Right hindlimb (tissue), 1 donor: ENCODE measurements at places on chromosomes 12 and 14.
A peak's percentile ranks its signal among the peaks of the same experiment; 100 is the strongest.

DNA sequence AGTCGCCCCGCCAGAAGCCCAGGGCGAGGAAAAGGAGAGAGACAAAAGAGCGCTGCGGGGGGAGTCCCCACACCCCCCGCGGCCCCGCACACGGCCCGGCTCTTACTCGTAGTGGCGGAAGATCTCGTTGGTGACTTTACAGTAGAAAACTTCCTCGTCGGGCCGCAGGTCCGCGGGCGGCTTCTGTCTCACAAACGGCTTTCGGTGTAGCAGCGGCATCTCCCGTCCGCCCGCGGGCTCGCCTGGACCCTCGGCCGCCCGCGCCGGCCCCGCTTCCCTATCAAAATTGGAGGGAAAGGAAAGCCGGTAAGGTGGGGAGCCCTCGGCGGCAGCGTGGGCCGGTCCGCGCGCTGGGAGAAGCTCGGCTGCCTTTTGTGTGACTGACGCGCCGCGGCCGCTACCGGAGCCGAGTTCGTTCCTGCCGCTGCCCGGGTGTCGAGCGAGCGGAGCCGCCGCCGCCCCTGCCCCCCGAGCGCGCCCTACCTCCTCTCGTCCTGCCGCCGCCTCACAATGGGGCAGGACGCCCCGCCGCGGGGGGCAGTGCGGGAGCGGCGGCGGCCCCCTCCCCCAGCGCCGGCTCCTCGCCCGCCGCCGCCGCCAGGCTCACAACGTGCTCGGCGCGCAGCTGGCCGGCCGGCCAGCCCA is 652 bp downstream of the BAZ1A start:
- DNase-seq, result peak; percentile 71

DNA sequence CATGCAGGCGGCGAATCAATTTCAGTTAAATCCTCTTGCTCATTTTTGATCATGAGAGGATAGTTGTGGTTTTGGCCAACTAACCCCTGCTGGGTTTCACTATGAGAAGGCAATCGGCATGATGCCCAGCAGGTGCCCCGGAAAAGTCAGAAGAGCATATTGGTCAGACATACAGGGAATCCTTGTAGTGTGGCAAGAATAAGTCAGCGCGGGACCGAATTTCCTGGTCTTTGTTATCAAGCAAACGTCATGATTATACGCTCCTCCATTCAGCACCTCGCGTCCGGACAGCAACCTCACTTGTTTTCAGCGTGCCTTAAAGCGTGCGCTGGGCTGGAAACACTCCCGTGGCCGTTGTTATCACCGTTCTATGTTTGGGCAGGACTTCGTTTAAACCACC is 1.8 kb downstream of the TBC1D30 start:
- DNase-seq, result peak; percentile 77

- DNase-seq, result no peak
Measured at GRCh38 chr14:96410119-96410518, 18.2 kb downstream of the AK7 start.

GRCh38 chr14:72558721-72559120 is 335.2 kb downstream of the DPF3 start:
- DNase-seq, result peak; percentile 67

DNA sequence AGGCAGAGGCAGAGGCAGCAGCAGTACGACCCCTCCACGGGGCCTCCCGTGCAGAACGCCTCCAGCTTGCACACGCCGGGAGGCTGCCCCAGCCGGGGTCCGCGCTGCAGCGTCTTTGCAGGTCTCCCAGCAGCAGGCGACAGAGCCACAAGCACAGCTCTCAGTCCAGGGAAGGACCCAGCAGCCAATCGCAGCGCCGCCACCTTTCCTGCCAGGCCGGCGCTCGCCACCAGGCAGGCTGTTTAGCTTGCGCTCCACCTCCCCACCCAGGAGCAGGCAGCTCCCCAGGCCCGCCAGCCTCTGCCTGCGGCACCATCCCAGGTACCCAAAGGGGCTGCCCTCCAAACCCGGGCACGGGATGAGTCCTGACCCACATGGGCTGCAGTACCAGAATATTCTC is 25.2 kb downstream of the DDX51 start:
- no peak for DNase-seq

- DNase-seq, result no peak
Measured at GRCh38 chr12:56411781-56412639, 37.2 kb downstream of the TIMELESS start.

DNA sequence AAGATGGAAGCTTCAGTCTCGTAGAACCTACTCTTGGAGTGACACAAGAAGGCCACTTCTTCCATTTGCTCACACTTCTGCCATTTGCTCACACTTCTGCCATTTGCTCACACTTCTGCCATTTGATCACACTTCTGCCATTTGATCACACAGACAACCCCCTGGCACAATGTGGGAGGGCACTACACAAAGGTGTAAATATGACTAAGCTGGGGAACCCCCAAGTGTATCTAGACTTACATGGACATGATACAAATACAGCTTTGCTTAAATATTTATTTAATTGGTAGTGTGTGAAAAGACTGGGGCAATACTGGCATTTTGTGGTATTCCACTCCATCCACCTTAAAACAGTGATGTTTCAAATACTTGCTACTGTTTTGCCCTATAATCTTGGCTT is 296.2 kb upstream of the PPFIA2 start:
- no peak for DNase-seq

- DNase-seq, result peak; percentile 34
Measured at GRCh38 chr12:102427543-102427941, 52.8 kb downstream of the IGF1 start.

DNA sequence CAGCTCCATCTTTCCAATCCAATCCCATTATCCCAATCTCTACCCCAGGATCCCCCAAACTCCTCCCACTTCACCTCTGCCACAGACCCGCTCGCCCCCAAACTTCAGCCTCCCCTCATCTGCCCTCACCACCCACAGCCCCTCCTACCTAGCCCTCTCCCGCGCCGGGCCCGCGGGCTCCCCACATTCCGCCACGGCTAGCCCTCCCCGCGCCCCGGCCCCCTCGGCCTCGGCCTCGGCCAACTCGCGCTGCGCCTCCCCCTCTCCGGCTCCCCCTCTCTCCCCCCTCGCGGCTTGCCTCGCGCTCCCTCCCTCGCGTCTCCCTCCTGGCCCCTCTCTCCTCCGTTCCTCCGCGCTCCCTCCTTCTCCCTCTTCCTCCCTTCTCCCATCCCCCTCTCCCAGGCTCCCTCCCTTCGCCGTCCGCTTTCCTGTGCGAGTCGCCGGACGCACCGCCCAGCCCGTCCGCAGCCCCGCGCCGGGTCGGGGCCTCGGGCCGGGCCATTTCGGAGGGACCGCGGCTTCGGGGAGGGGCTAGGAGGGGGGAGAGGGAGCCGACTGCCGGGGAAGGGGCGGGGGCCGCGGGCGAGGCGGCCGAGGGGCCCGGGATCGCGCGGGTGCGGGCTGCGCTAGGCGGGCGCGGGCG is at the start of gene ATN1:
TSS of gene ATN1 (plus strand) at position 581 of the 643 bp plus-strand sequence. CDS start 6,043 bp downstream, outside the sequence.
- DNase-seq, result peak; percentile 95

GRCh38 chr12:39329018-39329417 is 113.9 kb downstream of the KIF21A start:
- no peak for DNase-seq

GRCh38 chr14:75333606-75334548 is 55.2 kb downstream of the FOS start:
- DNase-seq, result peak; percentile 61

DNA sequence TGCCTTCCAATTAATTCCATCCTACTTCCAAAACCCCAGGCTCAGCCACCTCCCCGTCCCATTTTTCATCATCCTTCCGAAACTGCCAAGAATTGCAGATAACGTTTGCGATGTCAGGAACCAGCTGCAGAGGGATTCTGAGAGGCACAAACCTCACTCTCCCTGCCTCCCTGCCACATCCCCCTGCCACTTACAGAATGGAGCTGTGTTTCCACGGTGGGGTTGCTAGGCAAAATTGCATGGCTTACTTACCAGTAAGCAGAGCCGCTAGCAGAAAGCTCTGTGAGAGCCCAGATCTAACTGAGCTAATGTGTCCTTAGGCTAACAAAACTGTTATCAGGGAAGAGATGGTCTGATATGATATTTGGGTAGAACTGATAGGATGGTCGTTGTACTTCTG is 127.4 kb downstream of the KCNK10 start:
- no peak for DNase-seq

GRCh38 chr12:14751986-14752385 is 51.3 kb downstream of the WBP11 start:
- DNase-seq, result no peak

GRCh38 chr12:46390881-46391280 is 18.3 kb upstream of the SLC38A2 start:
- DNase-seq, result no peak

- DNase-seq, result no peak
Measured at GRCh38 chr14:67137744-67138371, 51.4 kb upstream of the GARIN2 start.

DNA sequence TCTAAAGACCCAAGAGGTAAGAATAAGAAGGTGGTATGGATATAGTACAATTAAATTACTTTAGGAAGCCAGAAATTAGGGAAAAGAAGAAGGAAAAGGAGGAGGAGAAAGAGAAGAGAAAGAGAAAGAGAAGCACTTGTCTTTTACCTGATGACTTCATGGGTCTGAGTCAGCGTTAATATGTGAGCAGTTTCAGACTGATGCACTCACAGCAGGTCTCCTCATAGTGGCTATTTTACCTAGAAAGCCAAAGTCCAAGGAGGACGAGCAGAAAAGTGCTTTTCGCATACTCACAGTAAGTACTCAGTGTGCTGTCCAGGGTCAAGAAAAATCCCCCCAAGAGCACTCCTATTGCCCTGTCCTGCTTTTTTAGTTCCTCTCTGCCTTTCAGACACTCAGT is 222.1 kb downstream of the C12orf42 start:
- no peak for DNase-seq

DNA sequence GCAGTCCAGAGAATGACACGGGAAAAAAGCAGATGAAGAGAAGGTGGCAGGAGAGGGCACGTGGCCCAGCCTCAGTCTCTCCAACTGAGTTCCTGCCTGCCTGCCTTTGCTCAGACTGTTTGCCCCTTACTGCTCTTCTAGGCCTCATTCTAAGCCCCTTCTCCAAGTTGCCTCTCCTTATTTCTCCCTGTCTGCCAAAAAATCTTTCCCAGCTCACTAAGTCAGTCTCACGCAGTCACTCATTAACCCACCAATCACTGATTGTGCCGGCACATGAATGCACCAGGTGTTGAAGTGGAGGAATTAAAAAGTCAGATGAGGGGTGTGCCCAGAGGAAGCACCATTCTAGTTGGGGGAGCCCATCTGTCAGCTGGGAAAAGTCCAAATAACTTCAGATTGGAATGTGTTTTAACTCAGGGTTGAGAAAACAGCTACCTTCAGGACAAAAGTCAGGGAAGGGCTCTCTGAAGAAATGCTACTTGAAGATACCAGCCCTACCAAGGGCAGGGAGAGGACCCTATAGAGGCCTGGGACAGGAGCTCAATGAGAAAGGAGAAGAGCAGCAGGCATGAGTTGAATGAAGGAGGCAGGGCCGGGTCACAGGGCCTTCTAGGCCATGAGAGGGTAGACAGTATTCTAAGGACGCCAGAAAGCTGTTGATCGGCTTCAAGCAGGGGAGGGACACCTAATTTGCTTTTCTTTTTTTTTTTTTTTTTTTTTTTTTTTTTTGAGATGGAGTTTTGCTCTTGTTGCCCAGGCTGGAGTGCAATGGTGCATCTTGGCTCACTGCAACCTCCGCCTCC is 40.9 kb downstream of the DAD1 start:
- DNase-seq, result no peak

GRCh38 chr12:132965796-132966195 is 9.7 kb upstream of the ZNF605 start:
- DNase-seq, result no peak

DNA sequence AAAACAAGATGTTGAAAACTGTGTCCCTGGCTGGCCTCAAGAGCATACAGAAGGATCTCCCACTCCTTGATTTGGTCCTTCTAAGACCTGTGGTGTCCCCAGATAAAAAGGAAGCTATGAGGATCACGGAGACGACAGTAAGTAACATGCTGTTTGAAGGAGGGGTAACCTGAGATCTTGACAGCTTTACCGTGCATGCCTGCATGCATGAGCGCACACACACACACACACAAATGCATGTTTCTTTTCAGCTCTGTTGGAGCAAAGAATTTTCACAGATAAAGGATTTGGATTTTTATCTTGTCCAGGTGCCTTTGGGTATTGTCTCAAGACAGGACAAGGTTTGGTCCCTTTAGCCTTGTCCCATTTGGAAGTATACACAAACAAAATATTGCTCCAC is 411.6 kb upstream of the CCDC196 start:
- DNase-seq, result no peak

GRCh38 chr12:108689314-108690190 is 41.8 kb downstream of the CORO1C start:
- DNase-seq, result peak; percentile 49

DNA sequence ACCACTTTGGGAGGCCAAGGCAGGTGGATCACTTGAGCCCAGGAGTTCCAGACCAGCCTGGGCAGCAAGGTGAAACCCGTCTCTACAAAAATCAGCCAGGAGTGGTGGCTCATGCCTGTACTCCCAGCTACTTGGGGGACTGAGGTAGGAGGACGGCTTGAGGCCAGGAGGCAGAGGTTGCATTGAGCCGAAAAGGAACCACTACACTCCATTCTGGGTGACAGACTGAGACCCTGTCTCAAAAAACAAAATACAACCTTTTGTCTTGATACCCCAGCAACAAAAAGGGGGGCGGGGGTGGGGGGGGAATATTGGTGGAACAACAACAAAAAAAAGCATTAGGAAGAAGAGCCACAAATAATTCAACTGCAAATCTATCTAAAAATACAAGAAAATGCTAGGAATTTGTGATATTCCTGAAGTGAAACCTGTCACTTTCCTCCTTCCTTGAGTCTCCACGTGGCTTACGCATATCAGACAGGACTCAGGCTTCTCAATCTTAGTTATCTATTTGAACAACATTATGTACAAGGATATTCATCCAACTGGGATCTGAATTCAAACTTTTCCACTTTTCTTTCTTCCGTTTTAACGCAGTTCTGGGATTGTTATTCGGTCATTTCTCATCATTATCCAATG is 1.3 kb downstream of the R3HDM2 start:
- DNase-seq, result no peak

DNA sequence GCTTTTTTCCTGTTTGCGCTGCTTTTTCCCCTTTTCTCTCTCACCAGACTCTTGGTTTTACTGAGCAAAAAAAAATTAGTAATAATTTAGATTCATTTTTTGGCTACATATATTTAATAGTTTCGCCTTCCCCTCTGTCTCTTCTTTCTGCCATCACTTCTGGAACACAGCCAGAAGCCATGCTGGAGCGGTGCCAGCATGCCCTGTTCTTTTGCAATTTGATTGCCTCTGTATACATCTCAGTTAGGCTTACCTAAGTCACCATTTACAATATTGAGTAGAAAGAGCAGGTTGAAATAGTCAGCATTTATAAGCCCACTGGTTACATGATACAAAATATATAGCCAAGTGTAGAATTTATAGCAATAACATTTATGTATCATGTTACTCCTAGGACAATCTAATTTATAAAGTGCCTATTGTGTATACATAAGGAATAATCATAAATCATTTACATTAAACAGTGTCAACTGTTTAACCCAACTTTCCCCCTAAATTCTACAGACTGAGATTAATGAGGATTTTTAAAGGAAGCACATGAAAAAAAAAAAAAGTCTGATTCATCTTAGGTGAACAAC is 413.8 kb upstream of the SOX5 start:
- no peak for DNase-seq

DNA sequence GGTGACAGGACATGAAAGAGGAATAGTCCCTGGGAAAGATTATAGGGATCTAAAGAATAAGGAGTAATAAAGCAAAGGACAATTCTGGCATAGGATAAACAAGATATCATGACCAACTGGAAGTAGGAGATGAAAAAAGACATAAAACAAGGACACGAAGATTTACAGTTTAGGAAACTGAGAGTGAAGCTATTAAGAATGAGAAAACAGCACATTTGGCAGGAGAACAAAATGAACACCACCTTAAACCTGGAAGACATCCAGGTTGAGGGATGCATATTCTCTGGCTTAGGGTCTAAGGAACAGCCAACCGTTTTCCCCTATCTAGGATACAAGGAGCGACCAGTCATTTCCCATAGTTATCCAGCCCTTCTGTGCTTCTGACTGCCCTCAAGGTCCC is 1.9 kb downstream of the TRIP11 start:
- no peak for DNase-seq
